AG10803 (cell line): ENCODE measurements at places on chromosomes 7 and 10.
A peak's percentile ranks its signal among the peaks of the same experiment; 100 is the strongest.

DNA sequence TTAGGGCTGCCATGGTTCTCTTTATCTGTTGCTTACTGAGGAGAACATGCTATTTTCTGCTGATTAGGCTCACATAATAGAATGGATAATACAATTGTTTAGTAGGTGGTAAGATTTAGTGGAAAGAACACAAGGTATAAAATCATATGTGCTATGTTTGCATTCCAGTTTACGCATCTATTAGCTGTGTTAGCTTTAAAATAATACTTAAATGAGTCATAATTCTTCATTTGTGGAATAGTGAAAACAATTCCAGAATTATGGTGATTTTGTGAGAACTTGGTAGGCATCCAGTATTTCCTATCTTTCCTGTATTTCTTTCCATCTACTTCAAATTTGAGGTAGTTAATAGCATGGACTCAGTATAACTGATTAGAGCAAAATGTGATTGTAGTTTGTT is 1585.5 kb upstream of the LRRTM3 start:
- no peak for DNase-seq

GRCh38 chr7:54831644-54832095 is 72.7 kb upstream of the SEC61G start:
- no peak for DNase-seq

DNA sequence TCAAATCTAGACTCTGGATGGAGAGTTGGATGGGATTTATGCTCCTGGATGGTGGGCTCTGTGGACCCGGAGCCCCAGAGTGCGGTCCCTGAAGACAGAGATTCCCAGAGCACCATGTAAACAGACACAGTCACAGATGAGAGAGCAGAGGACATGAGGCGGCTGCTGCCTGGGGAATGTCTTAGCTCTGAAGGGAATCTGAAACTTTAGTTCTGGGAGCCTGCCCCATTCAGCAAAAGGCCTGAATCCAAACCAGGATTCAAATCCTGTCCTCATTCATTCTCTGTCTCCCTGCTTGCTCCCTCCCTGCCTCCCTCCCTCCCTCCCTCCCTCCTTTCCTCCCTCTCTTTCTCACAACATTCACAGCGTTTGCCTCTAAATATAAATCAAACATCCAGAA is 49.5 kb upstream of the CALD1 start:
- peak; percentile 26 for DNase-seq

- DNase-seq: peak; percentile 41
Observed at GRCh38 chr10:47024399-47025252, 113.4 kb downstream of the PTPN20 start.

GRCh38 chr7:136278057-136278456 is 300.9 kb upstream of the MTPN start:
- DNase-seq: no peak

DNA sequence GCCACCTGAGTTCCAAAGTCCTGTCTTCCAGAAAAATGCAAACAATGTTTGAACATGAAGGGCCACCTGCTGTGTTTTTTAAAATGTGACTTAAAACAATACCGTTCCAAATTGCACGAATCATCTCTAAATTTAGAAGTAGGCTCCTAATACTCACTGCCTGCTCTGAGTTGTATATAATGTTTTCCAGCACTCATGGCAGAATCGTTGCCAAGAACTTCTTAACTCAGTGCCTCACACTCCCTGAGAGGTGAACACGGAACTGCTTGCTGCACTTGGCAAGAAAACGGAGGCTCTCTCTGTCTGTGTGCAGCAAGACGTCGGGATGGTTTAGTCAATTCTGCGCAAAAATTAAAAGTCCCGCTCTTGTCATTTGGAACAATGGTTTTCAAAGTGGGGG is 757.3 kb upstream of the AUTS2 start:
- peak; percentile 39 for DNase-seq

GRCh38 chr7:26657206-26657641 is 207.2 kb downstream of the SKAP2 start:
- no peak for DNase-seq

DNA sequence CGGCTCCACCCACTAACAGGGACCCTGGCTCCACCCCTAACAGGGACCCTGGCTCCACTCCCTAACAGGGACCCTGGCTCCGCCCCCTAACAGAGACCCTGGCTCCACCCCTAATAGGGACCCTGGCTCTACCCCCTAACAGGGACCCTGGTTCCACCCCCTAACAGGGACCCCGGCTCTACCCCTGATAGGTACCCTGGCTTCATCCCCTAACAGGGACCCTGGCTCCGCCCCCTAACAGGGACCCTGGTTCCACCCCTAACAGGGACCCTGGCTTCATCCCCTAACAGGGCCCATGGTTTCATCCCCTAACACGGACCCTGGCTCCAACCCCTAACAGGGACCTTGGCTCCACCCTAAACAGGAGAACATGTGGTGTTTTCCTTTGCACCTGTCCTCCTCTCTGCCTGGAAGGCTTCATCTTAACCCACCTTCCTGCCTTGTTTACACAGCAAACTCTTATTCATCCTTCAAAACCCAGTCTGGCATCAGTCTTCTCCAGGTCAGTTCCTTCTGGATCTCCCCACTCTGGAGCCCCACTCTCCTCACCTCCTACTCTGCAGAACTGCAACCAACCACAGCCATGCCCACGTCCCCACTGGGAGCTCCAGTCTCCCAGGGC is 58.0 kb downstream of the CHST15 start:
- DNase-seq: no peak

- DNase-seq: no peak
Observed at GRCh38 chr7:92856436-92856835, 20.1 kb upstream of the CDK6 start.

GRCh38 chr7:120241973-120242372 is 31.0 kb upstream of the KCND2 start:
- DNase-seq: no peak

DNA sequence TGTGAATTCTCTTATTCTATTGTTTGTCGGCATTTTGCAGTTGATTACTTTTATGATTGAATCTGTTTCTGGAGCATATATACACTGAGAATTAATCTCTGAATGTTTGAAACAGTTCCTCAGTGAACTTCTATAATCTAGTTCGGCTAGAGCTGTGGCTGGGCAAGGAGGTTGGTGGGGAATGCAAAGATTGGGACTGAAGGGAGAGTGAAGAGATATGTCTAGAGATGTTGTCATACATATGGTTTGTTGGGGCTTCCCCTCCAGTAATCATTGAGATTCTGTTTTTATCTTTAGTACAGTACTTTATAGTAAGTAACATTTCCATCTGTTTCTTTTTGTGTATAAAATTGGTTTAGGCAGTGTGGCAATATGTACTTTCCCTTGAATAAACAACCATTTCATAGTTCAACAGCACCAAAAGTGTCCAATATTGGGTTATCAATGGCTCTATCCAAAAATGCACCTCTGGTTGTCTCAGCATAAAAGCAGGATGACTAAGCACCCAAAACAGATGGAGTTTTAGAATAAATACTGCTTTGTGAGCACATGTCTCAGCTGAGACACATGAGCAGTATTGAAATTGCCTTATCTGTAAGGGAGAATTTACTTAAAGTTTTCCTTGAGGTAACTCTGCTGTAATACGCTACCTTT is 36.7 kb downstream of the WAC start:
- DNase-seq: peak; percentile 53

GRCh38 chr10:48603421-48604038 is 1.3 kb downstream of the ARHGAP22 start:
- no peak for DNase-seq

GRCh38 chr10:127935071-127935561 is 28.2 kb downstream of the PTPRE start:
- peak; percentile 9 for DNase-seq
